ENCODE measurements at places on chromosomes 16 and 17.

GRCh38 chr17:77580531-77581270, 377.8 kb upstream of the TNRC6C start:
- no peak for ATAC-seq

DNA sequence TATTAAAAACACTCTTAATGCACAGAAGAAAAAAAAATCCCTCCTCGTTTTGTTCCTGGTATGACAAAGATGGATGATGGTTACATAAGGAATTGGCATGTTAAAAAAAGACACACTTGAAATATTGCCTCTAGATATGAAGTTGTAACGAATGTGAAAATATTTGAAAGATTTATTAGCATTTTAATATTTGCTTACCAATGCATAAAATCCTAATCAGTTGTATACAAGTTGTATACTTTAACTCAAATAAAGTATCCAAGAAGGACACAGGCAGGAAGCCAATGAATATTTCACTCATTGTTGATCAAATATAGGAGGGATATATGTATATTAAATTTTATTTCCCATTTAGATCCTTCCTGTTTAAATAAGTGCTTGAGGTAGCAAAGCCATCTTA, 850.8 kb upstream of the RBFOX1 start:
- ATAC-seq: no peak

DNA sequence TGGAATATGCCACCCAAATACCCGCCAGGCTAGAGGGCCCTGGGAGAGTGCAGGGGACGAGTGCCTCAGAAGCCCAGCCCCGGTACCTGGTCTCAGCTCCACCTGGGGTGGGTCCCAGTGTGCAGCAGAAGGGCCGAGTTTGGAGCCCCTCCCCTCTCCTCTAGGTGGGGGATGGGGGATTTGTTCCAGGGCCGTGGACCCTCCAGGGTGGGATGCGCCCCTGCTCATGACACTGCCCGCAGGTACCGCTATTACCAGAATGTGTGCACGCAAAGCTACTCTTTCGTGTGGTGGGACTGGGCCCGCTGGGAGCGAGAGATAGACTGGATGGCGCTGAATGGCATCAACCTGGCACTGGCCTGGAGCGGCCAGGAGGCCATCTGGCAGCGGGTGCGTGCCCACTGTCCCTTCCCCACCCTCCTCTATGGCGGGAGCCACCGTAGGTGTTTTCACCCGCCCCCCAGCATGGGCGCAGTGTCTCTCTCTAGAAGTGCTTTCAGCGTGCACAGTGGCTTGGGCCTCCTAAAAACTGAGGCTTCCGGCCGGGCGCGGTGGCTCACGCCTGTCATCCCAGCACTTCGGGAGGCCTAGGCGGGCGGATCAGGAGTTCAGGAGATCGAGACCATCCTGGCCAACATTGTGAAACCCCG, 1.2 kb downstream of the NAGLU start:
- no peak for ATAC-seq

GRCh38 chr17:57395721-57396321, 139.5 kb downstream of the MSI2 start:
- no peak for ATAC-seq

- ATAC-seq: peak; percentile 90
Observed at GRCh38 chr16:68823401-68824135, 19.8 kb upstream of the TANGO6 start.

- no peak for ATAC-seq
Observed at GRCh38 chr17:51231999-51232398, 27.9 kb downstream of the MBTD1 start.

DNA sequence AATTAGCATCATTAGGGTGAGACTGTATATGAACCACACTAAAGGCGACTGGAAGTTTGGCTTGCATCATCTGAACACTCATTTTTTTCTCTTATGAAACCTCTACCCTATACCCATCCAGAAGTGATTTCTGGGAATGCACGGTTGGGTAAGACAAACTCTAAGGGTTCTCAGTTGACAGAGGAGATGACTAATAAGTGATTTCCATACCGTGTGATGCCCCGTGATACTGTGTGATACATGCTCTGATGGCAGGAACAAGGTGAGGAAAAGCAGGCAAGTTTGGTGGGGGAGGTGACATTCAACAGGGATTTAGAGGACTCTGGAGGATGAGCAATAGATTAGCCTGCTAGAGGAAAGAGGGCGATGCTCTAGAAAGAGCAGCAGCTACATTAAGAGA, 156.4 kb upstream of the CCL2 start:
- ATAC-seq: no peak

GRCh38 chr16:29729116-29729521, 16.7 kb downstream of the C16orf54 start:
- ATAC-seq: peak; percentile 91

- peak; percentile 86 for ATAC-seq
Observed at GRCh38 chr17:80082403-80083135, 18.8 kb upstream of the GAA start.

DNA sequence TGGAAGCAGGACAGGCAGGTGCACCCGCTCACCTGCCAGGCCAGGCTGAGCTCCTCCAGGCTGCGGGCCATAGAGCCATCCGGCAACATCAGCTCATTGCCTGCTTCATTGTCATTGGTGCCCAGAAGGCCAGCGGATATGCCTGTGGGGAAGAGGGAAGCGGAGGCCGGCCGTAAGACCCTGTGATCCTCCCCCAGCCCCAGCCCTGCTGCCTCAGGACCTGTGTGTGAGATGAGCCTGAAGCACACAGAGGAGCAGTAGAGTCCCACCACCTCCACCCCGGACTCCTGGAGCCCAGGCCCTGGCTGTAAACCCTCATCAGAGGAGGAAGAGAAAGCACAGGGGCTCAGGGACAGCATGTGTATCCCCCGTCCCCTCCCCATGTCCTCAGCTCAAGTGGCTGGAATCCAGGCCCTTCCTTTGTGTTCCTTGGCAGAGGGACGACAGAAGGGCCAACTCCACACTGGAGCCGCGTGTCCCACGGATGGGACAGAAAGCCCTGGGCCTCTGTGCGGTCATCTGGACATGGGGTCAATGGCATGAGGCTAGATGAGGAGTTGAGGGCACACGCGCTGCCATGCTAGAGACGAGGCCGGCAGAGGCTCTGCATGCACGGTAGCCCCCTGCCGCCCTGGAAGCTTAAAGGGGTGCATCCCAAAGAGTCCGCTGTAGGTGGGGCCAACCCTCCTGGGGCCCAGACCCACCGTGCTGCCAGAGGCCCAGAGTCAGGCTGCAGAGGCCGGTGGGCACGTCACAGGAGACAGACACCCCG, 39.1 kb downstream of the RMI2 start:
- no peak for ATAC-seq

GRCh38 chr16:89422905-89423630, 67.3 kb downstream of the ANKRD11 start:
- ATAC-seq: peak; percentile 64

DNA sequence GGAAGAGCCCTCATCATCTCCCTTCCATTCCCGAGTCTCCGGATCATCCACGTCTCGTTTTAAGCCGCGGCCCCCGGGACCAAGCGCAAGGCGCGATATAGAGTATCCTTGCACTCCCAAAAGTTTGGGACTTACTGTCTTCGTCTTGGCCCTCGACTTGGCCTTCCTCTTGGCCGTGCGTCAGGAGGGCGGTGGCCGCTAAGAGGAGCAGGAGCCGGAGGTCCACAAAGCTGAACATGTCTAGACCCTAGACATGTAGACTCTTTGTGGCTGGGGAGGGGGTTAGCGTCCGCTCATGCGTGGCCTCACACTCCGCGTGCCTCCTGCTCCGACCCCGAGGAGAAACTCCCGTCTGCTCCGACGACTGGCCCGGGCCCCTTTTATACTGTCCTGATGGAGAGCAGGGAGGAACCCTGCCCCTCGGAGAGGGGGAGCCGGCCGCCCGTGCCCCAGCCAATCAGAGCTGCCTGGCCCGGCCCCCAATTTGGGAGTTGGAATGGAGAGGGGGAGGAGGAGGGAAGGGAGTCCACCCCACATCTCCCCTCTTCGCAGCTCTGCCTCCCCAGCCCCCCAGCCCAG, at the start of gene COL1A1:
Gene COL1A1, minus strand, starts transcription at position 356 of the 579 bp plus-strand sequence. Its CDS starts 118 bp downstream, at position 238.
- peak; percentile 62 for ATAC-seq

DNA sequence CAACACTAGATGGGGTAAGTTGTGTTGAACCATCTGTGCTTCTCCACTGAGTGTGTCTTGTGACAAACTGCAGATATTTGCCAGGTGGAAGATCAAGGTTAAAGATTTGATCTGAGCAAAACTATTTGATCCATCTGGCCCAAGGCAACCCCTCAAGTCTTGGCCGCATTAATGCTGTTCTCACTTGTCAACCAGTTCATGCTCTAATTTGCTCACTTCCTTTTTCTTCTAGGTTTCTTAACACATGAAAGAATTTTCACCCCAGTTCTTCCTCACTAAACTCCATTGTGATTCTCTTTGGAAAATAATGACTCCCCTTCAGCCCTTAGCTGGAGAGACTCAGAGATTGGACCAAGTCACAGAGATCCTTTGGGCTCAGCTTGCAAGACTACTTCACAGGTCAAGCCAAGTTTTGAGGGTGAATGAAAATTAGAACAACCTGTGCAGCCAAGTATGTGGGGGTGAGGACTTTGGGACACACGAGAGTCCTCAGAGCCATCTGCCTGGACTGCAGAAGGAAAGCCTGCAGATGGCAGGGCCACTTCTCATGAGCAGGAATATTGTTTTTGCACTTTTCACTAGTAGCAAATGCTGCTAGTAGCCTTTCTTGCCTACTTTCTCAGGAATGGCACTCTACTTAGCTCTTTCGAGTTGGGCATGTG, 166.5 kb downstream of the AXIN2 start:
- no peak for ATAC-seq

DNA sequence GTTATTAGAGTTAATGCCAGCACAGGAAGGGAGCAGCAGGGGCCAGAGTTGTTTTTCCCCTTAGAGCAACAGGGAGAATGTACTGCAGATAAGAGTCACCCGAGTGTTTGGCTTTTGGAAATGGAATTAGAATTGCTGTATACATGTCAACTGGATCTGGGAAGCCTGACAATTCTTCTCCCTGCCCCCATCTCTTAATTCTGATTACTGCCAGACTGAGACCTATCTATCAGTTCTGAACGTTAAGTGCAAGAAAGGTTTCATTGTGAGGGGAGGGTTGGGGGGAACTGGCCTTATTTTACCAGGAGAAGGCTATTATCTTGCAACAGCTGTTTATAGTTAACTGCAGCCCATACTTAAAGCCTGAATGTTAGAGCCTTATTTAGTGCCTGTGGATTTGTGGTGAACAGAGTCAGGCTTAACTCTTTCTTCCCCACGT, 424.5 kb upstream of the CDH11 start:
- peak; percentile 79 for ATAC-seq

GRCh38 chr17:36599546-36600250, 1.7 kb upstream of the MRM1 start:
- ATAC-seq: no peak

DNA sequence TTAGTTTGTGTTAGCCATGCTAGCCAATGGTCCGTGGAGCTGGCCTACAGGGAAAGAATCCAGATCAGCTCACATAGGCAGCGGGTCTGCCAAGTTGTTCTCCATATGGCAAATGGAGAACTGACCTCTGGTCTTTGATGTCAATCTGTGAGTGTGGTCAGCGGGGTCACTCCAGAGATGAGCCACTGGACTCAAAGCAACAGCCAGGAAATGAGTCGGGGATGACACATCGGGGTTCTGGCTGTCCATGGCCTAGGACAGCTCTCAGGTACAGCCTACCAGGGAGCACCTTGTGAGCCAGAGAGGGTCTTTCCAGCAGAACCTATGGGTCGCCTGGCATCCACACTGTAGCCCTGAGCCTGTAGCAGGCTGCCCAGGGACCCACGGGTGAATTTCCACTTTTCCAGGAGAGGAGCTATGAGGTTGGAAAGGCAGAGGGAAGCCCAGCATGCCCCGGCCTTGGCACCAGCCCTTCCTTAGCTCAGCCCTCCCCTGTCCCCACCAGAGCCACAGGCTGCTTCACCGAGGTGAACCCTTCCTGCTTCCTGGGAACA, 203.0 kb upstream of the TNRC6C start:
- no peak for ATAC-seq

DNA sequence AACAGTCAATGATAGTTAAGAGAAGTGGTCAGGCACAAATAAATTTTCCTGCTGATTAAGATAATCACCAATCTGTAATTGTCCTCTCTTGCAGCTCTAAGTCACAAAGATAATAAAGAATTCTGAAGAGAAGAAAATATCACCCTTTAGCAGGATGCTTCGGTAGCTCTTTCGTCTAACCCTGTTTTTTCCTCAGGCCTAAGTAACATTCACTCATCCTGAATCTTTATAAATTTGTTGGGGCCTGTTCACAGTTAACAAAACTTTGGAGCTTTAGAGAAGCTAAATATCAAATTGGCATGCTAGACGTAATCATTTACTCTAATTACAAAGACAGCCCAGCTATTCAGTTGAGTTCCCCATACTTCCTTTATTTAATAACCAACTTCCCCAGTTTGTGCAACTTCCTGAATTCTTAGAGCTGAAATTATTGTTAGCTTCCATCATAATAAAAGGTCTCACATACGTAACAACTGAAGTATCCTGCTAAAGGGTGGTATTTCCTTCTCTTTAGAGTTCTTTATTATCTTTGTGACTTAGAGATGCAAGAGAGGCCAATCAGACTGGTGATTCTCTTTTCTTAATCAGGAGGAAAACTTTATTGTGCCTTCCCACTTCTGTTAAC, 118.6 kb downstream of the TANGO6 start:
- ATAC-seq: no peak

DNA sequence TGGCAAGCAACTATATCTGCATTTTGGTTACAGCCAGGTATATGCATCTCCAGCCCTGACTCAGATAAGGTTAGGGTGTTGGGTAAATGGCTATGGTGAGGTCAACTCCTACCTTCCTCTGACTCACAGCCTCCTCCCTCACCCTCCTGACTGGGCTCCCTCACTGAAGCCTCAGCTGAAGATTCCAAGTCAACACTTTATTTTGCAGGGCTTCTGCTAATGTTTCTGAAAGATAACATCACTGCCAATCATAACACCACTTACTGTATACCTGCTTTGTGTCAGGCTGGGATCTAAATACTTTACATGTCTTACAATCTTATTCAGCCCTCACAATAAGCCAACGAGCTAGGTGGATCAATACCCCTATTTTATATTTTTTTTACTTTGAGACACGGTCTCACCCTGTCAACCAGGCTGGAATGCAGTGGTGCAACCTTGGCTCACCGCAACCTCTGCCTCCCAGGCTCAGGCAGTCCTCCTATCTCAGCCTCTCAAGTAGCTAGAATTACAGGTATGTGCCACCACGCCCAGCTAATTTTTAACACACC, 47.8 kb upstream of the GCSH start:
- no peak for ATAC-seq

GRCh38 chr17:55202896-55203295, 61.9 kb upstream of the HLF start:
- no peak for ATAC-seq

- ATAC-seq: no peak
Observed at GRCh38 chr16:50458667-50459495, 89.3 kb upstream of the NKD1 start.

- ATAC-seq: no peak
Observed at GRCh38 chr16:12087901-12088421, 111.4 kb downstream of the SNX29 start.
